ENCODE measurements at places on chromosomes 5 and 9. TPM values are rescaled to one million over a fixed set of nuclear protein-coding genes. Genes with fewer than 3 reads are reported as not detected.

Gene CTSV
- 0.38 TPM for total RNA-seq

Gene SLC36A3
- total RNA-seq, result not detected

Gene MYOZ3
- total RNA-seq, result 0.38 TPM

Gene ST6GALNAC6
- total RNA-seq, result 33.7 TPM

Gene ACSL6
- total RNA-seq, result under 0.01 TPM

Gene SHC3
- 17.8 TPM for total RNA-seq

Data from regular cardiac myocyte (primary cell).